ENCODE measurements at places on chromosomes 2 and 18. TPM values are rescaled to one million over a fixed set of nuclear protein-coding genes. Genes with fewer than 3 reads are reported as not detected.

FLACC1 gene
- 0.04 TPM for polyA plus RNA-seq

DNA sequence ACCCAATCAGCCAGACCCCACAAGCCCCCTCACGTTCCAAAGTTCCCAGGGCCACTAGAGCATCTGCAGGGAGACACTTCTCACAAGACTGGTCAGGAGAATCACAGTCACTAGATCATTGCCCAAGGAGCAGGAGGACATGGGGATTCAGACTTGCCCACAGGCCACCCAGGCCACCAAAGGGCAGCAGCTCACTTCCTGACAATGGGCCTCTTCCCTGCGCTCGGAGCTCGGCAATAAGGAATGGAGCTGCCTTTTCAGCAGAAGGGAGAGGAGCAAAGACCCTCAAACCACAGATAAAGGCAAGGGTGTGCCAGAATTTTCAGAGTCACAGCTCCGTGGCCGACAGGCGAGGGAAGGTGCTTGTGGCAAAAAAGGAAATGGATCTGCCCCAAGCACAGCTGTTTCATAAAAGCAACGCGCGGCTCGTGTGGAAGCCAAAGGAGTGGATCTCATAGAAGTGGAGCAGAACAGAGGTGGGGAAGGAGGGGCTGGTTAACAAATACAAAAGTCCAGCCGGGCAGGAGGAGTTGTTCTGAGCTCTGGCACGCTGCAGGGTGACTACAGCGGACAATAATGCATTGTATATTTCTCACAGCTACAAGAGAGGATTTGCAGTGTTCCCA, 72.1 kb downstream of the EDAR start:
- DNase-seq = no peak

YPEL5 gene
- 27.8 TPM for polyA plus RNA-seq

- DNase-seq = no peak
Observed at GRCh38 chr2:42053482-42053790, 5.6 kb downstream of the PKDCC start.

NEU4 gene
- not detected for polyA plus RNA-seq

- DNase-seq = peak; percentile 84
Observed at GRCh38 chr2:54073796-54074195, 41.6 kb upstream of the ACYP2 start.

- DNase-seq = no peak
Observed at GRCh38 chr2:209113026-209113425, 310.8 kb upstream of the MAP2 start.

GRCh38 chr18:2515171-2515787, 56.0 kb downstream of the METTL4 start:
- DNase-seq = peak; percentile 88

GRCh38 chr2:228575897-228576296, 394.4 kb upstream of the SPHKAP start:
- DNase-seq = no peak

- no peak for DNase-seq
Observed at GRCh38 chr18:35084494-35085449, 43.6 kb downstream of the MAPRE2 start.

GRCh38 chr2:68936427-68936826, 16.3 kb downstream of the GKN2 start:
- DNase-seq = peak; percentile 94
